ENCODE measurements at places on chromosomes 1 and 21.

- DNase-seq, result no peak
Measured at GRCh38 chr21:34520764-34521508, 8.9 kb upstream of the KCNE1 start.

- DNase-seq, result no peak
Measured at GRCh38 chr1:56715156-56715555, 70.0 kb downstream of the PRKAA2 start.

DNA sequence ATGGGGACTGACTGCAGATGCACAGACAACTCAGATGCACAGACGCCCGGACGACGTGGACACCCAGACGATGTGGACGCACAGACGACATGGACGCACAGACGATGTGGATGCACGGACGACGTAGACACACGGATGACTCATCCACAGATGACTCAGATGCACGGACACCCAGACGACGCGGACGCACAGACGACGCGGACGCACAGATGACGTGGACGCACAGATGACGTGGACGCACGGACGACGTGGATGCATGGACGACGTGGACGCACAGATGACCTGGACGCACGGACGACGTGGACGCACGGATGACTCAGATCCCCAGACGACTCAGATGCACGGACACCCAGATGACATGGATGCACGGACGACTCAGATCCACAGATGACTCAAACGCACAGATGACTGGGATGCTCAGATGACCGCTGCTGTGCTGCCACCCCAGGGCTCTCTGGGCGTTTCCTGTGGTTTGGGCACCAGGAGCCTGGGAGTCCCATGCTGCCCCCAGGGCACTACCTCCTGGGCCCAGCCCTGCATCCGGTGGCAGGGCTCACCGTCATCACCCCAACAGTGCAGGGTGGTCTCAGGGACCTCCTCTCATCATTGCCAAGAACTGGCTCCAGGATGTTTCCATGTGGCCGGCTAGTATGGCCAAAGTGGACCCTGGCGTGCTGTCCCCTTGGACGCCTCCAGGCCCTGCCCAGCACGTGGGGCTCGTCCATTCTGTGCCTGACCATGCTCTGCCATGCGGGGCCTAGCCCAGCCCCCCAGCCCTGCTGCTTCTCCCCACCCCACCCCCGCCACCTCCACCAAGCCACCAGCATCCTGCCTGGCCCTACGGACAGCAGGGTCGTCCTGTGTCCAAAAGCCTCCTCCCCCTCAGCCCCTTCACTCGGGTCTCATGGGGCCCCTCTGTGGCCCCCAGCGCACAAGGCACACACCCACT is 14.0 kb downstream of the FAAP20 start:
- no peak for DNase-seq

DNA sequence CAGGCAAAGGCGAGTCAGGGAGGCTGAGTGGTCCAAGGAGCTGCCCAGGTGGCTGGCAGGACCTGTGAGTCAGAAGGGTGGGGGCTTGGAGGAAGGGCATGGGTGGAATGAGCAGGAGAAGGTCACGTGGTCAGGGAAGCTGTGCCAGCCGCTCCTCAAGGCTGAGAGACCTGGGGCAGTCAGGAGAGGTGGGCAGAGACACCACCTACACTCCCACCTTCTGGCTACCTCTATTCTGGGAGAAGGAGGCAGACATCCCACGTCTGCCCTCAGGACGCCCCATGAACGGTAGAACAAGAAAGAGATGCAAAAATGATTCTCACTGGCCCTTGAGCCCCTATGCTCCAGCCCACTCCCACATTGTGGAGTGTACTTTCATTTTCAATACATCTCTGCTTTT is 151.8 kb upstream of the RAB4A start:
- no peak for DNase-seq

DNA sequence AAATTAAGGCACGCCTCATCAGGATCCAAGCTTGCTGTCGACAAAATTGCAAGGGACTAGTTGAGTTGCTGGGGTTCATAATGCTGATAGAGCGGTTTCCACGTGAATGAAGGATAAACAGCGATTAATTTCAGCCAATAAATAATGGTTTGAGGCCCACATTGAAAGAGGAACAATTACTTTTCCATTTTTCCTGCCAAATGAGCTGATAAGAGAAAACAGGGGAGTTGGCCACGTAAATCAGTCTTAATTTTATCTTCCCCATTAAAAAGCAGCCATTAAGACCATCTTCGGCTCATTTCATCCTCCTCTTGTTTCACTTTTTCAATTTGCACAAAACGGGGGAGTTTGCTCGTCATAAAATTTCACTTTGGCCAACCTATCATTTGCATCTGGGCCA is 235.5 kb upstream of the RRP15 start:
- DNase-seq, result no peak

GRCh38 chr1:177811429-177811828 is 158.4 kb downstream of the SEC16B start:
- no peak for DNase-seq

DNA sequence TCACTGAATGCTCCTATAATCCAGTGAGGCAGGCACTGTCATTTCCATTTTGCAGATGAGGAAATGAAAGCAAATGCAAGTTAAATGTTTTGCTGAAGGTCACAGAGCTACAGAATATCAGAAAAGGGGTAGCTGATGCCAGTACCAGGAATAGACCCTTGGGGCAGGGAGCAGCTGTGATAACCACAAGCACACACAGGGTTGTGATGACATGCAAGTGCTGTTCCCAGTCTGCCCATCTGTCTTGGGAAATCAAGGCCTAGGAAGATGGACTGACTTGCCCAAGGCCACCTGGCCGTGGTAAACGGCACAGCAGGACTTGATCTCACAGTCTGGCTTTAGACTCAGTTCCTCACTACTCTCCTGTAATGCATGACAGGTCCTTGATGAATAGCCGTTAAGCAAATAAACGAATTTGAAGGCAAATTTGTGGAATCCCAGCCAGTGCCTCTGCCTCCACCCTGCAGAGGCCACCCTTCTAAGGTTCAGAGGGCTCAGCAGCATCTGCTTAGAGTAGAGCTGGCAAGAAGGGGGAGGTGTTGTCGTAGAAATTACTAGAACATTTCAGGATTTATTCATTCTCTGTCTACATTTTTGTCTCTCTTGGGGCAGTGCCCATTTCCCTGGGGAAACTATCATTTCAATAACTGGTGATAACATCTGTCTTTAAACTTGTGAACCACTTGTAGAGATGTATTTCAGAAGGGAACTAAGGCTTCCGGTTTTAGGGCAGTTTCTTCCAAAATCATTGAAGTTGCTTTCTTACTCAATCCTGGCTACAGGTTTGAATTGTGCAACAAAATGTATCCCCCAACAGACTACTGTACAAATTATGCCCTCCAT is 53.2 kb upstream of the MRPS6 start:
- no peak for DNase-seq

DNA sequence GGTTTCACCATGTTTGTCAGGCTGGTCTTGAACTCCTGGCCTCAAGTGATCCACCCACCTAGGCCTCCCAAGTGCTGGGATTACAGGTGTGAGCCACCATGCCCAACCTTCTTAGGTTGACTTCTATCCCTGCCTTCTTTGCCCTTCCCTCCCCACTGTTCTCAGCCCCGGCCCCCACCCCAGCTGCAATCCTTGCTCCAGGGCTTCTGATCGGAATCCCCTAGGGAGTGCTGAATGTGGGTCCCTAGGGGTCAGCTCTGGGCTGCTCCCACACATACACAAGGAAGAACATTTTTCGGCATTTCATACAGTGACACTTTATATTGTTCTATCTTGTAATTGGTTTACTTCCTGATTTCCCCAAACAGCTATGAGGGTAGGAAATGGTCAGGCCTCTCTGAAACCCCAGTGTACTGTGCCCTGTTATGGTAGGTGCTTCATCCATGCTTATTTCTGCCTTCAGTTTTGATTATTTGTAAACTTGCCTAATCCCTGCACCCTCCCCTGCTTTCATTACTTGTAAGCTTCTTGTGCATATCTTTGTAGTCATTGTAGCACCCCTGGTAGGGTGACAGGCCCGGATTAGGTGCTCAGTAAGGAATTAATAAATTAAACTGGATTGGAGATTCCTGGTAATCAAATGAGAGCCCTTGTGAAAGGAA is 5.8 kb upstream of the SRP9 start:
- DNase-seq, result no peak

GRCh38 chr1:116971258-116971860 is 30.2 kb upstream of the CD101 start:
- DNase-seq, result no peak

DNA sequence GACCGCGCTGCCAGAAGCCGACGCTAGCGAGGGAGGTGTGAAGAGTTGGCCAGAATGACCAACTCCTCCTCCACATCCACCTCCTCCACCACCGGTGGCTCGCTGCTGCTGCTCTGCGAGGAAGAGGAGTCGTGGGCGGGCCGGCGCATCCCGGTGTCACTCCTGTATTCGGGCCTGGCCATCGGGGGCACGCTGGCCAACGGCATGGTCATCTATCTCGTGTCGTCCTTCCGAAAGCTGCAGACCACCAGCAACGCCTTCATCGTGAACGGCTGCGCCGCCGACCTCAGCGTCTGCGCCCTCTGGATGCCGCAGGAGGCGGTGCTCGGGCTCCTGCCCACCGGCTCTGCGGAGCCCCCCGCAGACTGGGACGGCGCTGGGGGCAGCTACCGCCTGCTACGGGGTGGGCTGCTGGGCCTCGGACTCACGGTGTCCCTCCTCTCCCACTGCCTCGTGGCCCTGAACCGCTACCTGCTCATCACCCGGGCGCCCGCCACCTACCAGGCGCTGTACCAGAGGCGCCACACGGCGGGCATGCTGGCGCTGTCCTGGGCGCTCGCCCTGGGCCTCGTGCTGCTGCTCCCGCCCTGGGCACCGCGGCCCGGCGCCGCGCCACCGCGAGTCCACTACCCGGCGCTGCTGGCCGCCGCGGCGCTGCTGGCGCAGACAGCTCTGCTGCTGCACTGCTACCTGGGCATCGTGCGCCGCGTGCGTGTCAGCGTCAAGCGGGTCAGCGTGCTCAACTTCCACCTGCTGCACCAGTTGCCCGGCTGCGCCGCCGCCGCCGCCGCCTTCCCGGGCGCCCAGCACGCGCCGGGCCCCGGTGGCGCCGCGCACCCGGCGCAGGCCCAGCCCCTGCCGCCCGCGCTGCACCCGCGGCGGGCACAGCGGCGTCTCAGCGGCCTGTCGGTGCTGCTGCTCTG is 1.2 kb downstream of the GPR88 start:
- peak; percentile 28 for DNase-seq

DNA sequence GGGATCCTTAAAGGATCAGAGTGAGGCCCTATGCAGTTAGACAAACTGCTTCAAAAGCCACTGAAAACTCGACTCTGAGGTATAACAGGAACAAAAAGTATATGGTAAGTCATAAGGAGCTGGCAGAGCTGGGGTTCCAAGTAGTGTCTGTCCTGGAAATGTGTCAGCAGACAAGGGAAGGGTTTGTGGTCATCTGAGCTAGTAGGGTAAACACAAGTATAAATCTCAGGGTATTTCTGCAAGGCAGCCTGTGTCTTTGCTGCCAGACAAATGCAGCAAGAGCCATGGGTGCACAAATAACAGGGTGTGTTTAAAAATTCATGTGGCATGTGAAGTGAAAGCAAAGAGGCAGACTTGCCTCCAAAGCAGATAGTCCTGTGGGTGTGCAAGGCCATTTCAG is 759.0 kb upstream of the ADAMTS5 start:
- no peak for DNase-seq

GRCh38 chr1:231315887-231316286 is 21.8 kb downstream of the EXOC8 start:
- peak; percentile 62 for DNase-seq

- no peak for DNase-seq
Measured at GRCh38 chr1:96360036-96360795, 361.4 kb upstream of the PTBP2 start.

GRCh38 chr1:117661027-117661426 is 55.2 kb downstream of the TENT5C start:
- no peak for DNase-seq

DNA sequence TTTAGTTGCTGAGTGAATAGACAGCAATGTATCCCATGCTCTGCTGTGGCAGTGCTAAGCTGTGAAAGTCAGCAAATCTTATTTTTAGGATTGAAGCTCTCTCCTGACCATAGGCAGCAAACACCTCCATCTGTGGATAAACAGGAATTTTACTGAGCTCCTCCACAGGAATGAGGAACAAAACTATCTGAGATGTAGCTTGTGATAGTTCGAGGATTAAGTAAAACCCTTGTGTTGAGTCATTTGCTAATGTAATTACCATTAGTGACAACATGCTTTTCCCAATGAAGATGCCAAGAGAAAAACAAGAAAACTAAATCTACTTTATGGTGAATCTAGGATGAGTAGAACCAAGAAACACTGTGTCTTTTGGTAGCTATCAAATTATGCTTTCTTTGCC is 122.7 kb downstream of the CLEC20A start:
- DNase-seq, result no peak

GRCh38 chr1:43866201-43866600 is 67.4 kb upstream of the ARTN start:
- no peak for DNase-seq

DNA sequence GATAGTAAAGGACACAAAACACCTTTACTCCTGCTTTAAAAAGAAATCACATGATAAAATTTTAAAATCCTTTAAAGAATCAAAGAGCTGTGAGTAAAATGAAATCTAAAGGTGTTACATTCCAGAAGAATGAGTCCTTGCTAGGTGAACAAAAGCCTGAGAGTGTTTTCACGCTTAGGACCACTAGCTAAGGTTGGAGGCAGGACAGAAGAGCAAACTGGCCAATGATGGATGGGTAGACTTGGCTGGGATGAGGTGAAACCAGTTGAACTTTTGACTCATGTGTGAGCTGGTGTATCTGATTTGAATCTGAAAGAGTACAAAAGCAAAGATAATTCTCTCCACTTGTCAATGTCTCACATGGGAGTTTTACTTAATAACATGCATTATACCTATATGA is 35.1 kb downstream of the CATSPERE start:
- DNase-seq, result no peak
